ENCODE measurements at places on chromosomes 2 and 18. TPM values are rescaled to one million over a fixed set of nuclear protein-coding genes. Genes with fewer than 3 reads are reported as not detected.

RAPGEF4 gene
- total RNA-seq: 3.1 TPM

CFAP210 gene
- not detected for total RNA-seq

SH3RF3 gene
- total RNA-seq: 10.9 TPM

RAX gene
- total RNA-seq: not detected

SH2D6 gene
- total RNA-seq: not detected

KRTCAP3 gene
- total RNA-seq: not detected

EFEMP1 gene
- 70.5 TPM for total RNA-seq

STPG4 gene
- total RNA-seq: 0.67 TPM

CRYGC gene
- not detected for total RNA-seq

CAPN14 gene
- total RNA-seq: 1.7 TPM

SLC40A1 gene
- 32.1 TPM for total RNA-seq

LHCGR gene
- total RNA-seq: 0.20 TPM

SIX3 gene
- total RNA-seq: not detected

SLC14A1 gene
- 0.40 TPM for total RNA-seq

SP9 gene
- total RNA-seq: not detected

SLC5A7 gene
- total RNA-seq: 2.3 TPM

NDUFS1 gene
- total RNA-seq: 101 TPM

HAAO gene
- 6.0 TPM for total RNA-seq

SOWAHC gene
- total RNA-seq: 23.3 TPM

SNORC gene
- 11.6 TPM for total RNA-seq

NBEAL1 gene
- 31.7 TPM for total RNA-seq

CLEC4F gene
- not detected for total RNA-seq

CNNM4 gene
- total RNA-seq: 5.0 TPM

AQP12A gene
- total RNA-seq: not detected

LYPD6B gene
- total RNA-seq: not detected

CHRNG gene
- not detected for total RNA-seq

SIX2 gene
- total RNA-seq: 1.7 TPM

All from gastroesophageal sphincter (tissue), 4 donors.